Stimulated activated CD4-positive, alpha-beta T cell treated with anti-CD3 and anti-CD28 coated beads, Interleukin-15, amount 100 ng/mL, for 1 hour (primary cell): ENCODE measurements at places on chromosomes 7 and 10.

DNA sequence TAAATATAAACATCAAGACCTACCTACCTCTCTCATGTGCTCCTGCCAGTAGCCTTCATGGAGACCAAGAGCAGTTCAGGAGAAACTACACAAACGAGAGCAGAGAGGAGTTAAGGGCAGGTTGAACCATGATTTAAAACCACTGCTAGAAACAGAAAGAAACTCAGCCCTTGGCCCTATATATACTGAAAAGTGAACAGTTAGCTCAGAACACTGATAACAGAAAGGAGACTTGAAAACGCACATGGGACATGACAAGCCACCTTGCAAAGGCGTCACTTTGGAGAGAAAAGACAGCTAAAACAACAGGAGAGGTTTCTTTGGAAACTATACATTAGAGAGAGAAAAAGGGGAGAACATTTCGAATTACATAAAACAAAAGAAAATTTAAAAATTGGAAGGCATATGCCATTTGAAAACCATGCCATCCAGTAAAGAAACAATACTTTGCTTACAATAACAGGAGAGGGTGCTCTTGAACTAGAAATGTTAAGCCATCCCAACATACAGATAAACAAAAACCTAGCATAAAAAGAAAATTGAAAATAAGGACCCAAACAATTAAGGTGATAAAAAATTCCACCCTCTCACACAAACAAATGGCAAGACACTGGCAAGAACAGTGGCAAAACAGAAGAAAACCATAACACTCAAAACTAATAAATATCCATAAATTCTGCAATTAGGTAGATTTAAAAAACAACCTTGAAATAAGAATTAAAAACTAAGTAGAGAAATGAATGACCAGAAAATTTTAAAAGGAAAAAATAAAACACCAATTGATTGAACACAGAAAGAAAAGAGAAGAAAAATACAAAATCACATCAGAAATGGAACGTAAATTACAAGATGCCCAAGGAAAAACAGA, 232.7 kb downstream of the IMMP2L start:
- DNase-seq: no peak

GRCh38 chr10:54985732-54986131, 184.7 kb upstream of the PCDH15 start:
- no peak for DNase-seq

- no peak for DNase-seq
These were observed 11.4 kb downstream of the SCIN start for GRCh38 chr7:12581897-12582296.

DNA sequence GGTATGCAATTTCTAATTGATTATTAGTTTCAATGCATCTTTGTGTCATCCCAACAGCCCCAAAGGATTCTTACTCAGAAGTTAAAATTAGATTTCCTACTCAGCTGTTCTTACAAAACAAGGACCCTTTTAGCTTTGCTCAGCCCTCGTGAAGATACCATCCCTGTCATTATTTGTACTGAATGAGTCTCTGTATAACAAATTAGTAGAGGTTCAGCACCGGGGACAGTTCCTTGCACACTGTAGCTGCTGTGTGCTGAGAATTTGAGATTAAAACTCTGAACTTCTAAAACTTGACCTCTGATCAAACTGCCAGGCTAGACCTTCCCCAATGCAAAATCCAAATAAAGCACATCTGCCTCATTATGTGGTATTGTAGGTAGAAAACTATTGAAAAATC, 299.1 kb downstream of the LHFPL3 start:
- no peak for DNase-seq

DNA sequence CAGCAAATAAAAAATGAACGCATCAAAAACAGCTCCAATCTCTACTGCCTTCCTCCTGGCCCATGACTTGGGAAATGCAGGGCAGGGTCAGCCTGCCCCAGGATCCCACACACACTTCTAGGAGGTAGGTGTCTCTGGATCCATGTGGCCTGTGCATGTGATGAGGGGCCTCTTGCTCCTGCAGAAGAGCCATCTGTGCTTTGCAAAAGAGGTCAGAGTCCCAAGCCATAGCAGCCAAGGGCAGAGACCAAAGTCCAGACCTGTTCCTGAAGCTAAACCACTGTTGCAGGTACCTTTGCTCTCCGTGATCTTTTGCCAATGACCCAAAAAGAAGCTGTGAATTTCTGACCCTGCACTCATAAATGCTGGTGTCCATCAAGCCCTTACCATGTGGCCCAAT, 57.1 kb downstream of the KCNMA1 start:
- no peak for DNase-seq

DNA sequence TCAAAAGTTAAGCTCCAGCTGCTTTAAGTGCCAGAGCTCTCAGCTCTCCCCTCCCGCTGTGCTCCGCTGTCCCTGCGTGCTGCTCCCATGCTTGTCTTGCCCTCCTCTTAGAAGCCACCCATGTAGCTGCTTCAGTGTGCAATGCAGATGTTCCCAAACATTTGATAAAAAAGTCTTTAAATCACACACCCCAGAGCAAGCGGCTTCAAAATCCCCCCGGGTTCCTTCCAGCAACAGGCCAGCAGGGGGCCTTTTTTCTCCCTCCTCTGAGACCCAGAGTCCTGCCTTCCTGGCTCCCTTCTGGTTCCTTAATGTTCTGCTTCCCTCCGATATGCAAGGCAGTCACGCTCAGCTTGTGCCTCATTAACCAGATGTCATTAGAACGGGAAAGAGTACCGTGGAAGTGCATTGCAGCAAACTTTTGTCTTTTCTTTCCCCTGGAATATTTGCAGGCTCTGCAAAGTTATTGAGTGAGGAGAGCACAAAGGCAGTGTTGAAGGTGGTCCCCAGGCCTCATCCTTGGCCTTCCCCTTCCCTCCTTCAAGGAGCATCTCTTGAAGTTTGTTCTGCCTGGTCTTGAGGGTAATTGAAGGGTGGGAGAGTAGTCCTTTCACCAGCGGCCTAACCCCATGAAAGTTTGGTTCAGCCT, 25.5 kb downstream of the LDB3 start:
- DNase-seq: no peak

GRCh38 chr7:133121175-133121844, 39.4 kb upstream of the CHCHD3 start:
- DNase-seq: no peak

- DNase-seq: no peak
These were observed 1071.1 kb downstream of the XPNPEP1 start for GRCh38 chr10:108852211-108852610.

GRCh38 chr10:4654496-4654895, 171.5 kb upstream of the AKR1E2 start:
- DNase-seq: no peak

DNA sequence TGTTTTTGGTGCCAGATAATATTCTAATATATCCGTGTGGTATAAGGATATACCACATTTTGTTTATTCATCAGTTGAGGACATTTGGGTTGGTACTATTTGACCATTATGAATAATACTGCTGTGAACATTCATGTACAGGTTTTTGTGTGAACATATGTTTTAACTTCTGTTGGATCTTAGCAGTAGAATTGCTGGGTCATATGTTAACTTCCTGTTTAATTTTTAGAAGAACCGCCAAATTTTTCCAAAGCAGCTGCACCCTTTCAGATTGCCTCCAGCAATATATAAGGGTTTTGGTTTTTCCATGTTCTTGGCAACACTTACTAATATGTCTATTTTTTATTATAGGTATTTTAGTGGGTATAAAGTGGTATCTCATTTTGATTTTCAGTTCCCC, 22.8 kb downstream of the VPS26A start:
- DNase-seq: no peak

DNA sequence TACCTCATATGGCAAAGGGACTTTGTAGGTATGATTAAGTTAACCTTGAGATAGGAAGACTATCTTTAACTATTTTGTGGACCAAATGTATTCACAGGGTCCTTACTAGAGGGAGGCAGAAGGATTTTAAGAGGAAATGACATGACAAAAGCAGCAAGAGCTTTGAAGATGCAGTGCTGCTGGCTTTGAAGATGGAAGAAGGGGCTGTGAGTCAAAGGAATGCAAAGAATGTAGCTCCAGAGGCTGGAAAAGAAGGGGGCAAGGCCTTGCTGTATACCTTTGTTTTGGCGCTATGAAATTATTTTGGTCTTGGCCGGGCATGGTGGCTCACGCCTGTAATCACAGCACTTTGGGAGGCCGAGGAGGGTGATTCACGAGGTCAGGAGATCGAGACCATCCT, 3.2 kb upstream of the NRBF2 start:
- DNase-seq: no peak

DNA sequence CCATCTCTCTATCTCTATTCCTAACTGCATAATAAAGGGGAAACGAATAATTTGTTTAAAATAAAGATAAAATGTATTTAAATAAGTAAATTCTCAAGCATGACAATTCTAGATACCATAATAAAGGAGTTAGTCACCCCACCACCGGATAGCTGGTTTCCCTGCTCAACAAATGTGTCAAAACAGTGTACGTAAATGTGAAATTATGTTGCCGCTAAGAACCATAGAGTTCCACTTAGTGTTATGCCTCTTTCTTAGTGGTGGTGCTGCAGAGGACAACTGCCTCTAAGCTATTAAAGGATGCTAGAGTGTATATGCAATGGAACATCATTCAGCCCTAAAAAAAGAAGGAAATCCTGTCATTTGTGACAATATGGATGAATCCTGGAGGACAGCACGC, 42.4 kb downstream of the SMKR1 start:
- DNase-seq: no peak

- DNase-seq: no peak
These were observed 16.6 kb upstream of the SLC18A3 start for GRCh38 chr10:49593564-49593875.

DNA sequence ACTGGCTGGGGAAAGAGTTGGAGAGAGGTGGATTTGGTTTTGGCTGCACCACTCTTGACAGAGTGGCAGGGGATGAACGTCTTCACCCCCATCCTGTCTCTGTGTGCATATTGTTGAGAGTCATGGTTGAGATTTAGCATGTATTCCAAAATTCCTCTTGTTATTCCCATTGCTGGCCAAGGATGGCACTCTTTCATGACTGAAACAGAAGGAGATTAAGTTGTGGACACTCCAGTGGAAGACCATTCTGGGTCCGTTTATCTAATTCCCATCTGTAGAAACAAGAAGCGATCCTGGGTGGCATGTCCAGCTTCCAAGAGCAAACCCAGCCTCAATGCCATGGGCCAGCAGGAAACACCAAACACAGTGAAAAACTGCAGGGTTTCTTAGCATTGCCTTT, 469.0 kb upstream of the IGFBP3 start:
- DNase-seq: no peak

DNA sequence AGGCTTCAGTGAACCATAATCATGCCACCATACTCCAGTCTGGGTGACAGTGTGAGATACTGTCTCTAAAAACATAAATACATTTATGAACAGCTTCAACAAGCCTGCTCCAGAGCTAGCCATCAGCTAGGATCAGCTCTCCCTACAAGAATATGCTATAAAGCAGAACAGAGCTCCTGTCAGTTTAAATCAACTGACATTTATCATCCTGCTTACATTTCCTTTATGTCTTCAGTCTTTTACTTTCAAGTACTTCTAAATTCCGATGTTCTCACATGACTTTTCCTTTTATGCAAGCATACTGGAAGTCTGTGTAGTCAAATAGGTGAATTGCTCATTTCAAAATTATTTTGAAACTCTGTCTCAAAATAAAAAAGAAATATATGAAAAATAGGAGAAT, 64.6 kb downstream of the COA1 start:
- DNase-seq: no peak

DNA sequence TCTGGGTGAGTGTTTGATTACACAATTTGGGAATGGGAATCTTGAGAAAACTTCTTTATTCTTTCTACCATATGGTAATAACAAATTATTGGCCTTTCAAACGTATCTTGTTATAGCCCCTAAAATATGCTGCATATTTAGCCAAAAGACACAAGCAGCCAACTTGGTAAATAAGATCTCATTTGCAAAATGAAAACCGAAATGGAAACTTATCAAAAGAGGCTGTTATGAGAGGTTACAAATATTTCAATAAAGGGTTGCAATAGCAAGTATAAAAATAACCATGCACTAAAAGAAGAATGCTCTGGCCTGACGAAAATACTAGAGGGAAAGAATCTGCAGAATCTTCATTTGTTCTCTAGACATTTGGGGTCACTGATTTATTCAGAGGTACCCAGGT, 259.5 kb upstream of the LRRN3 start:
- no peak for DNase-seq

DNA sequence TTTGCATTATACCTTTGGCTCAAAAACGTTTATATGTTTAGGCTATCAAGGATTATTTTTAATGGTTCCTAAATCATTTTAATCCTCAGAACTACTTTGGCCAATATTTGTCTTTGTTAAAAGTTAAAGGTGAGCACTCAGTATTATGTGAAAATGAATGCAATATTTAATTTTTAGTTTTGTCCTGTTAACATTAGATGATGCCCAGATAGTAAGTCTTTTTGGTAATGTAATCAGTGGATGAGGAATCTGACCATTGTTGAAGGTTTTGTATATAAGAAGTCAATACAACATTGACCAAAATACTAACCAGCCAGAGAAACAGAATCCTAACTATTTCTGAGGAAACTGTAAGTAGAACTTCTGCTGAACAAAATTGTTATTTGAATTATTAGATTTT, at the start of gene LIPF:
TSS of gene LIPF (plus strand) at position 301 of the 400 bp plus-strand sequence. CDS start 2,856 bp downstream, outside the sequence.
- no peak for DNase-seq

DNA sequence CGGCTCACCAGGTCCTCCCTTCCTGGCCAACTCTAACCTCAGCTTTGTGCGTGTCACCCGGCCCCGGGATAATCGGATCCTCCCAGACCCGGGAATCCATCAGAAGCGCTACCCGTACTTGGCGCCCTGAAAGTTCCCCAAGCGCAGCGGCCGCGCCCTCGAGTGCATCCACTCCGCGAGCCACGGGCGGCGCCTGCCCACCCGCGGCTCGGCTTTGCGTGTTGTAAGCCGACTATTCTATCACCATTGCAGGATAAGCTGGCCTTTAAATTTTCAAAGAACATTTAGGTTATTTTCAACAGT, 35.7 kb upstream of the EBLN1 start:
- DNase-seq: peak; percentile 22

GRCh38 chr7:25026156-25026555, 46.2 kb upstream of the OSBPL3 start:
- no peak for DNase-seq

GRCh38 chr10:100531761-100532160, 2.1 kb upstream of the NDUFB8 start:
- no peak for DNase-seq

DNA sequence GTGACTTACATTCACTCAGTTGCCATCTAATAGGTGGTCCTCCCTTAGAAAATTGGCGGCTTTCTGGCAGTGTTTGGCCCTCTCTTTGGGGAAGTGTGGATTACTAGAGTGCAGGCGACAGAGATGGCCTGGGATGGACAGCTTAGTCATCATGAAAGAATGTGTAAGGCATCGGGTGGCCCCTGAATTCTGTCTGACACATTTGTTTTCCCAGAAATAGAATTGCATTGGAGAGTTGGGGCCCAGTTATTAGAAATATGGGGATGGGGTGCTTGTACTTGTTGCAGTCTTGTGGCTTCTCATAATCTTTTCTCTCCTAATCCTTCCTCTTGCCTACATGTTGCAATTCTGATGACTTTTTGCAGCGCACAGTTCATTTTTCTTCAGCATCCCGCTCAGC, 13.8 kb downstream of the TCF7L2 start:
- DNase-seq: no peak

- DNase-seq: no peak
These were observed 73.0 kb upstream of the CTTNBP2 start for GRCh38 chr7:117946151-117946633.
